ENCODE measurements at places on chromosomes 16 and 17. TPM values are rescaled to one million over a fixed set of nuclear protein-coding genes. Genes with fewer than 3 reads are reported as not detected.

DNA sequence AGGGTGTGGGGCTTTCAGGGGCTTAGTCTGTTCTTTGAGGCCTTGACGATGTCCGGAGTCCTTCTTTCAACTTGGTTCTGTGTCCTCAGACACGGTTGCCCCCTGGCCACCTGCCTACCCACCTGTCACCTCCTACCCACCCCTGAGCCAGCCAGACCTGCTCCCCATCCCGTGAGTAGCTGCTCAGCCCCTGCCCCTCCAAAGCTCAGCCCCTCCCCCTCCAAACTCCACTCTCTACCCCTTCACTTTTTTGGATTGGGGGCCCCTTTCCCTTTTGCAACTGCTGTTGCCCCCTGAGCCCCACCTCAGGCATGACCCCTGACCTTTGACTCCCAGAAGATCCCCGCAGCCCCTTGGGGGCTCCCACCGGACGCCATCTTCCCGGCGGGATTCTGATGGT, 1.2 kb downstream of the LAT start:
- DNase-seq: no peak

The ENPP7 gene
- total RNA-seq: not detected

DNA sequence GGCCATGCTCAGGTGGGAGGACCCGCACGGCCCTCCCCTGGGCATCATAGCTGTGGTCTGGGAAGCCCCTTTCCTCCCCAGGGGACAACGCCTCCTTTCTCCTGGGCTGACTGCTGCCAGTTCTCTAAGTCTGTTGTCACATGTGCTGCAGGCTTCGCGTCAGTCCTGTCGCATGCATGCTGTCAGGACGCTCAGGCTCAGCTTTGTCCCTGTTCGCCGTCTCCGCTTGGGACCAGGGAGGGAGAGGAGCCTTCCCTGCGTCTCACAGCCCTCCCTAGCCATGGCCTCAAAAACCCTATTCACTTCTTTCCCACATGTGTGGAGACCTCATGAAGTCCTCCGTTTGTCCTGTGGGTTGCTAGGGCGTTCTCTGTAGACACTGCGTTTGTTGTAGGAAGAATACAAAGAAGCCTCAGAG, 21.4 kb downstream of the LDHD start:
- DNase-seq: no peak

The NDUFB10 gene
- 118 TPM for total RNA-seq

DNA sequence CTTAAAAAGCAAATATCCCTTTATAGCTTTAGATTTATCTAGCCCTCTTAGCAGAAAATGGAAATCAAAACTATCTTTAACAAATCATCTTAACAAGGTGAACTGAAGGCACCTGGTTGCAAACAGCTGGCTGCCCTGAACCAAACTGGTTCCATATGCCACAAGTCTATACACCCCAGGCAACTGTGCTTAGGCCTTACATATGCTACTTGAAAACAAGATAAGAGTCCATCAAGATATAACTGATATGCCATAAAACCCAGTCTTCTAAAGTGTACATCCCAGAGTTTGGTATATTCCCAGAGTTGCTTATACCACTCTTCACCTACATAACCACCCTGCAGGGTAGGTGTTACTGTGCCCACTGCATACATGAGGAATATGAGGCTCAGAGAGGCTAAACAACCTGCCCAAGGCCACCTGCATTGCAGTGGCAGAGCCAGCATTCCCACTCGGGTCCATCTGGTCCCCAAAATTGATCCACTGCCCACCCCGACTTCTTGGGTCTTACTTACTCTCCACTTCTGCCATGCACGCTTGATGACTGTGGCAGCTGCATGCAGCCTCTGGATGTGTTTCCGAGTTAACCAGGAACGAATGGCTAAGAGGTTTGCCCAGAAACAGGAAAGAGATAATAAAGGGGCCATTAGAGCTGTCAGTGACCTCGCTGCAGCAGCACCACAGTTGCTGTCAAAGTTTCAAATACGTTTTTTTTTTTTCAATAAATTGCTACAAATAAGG, 12.2 kb downstream of the ZNHIT3 start:
- DNase-seq: no peak

- DNase-seq: no peak
Measured at GRCh38 chr17:22464041-22464440, 771.7 kb downstream of the KCNJ18 start.

All from activated CD4-positive, alpha-beta T cell treated with anti-CD3 and anti-CD28 coated beads for 36 hours (primary cell).